ENCODE measurements at places on chromosomes 16 and 17.

DNA sequence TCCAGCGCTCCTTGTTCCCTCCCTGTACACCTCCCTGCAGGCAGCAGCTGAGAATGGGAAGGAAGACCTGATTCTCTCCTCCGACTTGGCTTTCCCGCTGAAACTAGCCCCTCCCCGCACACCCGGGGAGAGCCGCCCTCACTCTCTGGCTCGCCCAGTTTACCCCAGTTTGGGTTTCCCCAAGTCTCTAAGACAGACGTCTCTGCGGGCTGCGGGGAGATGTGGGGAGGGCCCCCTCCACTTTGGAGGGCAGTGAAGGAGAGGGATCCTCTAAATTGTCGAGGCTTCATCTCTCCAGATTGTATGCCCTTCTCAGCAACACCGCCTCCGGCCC is 797 bp downstream of the GRB7 start:
- DNase-seq, result peak; percentile 64

- DNase-seq, result no peak
Observed at GRCh38 chr16:48609652-48610029, 339 bp downstream of the N4BP1 start.

GRCh38 chr16:82753821-82754220 is 127.1 kb downstream of the CDH13 start:
- DNase-seq, result no peak

DNA sequence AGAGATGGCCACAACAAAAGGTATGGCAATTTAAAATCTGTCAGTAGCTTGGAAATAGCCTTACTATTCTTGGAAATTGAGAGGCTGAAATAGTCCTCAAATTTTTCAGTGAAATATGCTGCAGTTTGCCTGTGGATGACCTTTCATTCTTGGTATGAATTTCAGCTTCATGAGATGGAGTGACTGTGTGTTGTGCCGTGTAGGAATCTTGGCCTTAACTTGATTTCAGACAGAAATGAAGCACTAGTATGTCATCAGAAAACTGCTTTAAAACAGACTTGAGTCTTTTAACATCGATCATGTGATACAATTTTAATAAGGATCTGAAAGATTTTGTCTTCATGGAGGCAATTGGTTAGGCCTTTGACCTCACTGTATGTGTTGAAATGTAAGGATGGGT is 247.2 kb downstream of the CNTNAP4 start:
- DNase-seq, result no peak

DNA sequence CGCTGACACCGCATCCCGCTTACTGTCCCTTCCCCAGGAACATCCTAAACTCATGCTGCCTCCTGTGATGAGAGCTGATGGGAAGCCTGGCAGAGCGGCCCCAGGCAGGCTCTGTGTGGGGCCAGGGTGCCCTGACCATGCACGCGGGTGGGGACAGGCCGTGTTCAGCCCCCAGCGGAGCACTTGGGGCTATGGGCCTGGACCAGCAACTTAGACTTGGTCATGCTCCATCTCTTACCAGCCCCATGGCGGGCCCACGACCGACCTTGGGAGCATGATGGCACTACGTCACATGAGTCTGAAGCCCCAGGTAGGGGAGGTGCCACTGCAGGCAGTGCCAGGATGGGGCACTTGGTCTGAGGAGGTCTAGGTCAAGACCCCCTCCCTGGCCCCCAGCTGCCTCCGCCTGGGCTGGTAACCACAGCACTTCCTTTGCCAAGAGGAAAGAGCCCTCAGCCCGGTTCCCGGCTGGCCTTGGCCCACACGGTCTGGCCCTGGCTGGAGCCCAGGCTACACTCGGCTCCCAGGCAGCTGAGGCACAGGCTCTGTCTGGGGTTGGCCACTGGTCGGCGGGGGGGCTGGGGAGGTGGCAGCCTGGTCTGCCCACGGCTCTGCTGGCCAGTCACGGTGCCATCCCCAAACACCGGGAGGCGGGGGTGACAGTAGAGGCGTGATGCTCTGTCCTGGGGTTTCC is 25.7 kb downstream of the BAHCC1 start:
- no peak for DNase-seq

DNA sequence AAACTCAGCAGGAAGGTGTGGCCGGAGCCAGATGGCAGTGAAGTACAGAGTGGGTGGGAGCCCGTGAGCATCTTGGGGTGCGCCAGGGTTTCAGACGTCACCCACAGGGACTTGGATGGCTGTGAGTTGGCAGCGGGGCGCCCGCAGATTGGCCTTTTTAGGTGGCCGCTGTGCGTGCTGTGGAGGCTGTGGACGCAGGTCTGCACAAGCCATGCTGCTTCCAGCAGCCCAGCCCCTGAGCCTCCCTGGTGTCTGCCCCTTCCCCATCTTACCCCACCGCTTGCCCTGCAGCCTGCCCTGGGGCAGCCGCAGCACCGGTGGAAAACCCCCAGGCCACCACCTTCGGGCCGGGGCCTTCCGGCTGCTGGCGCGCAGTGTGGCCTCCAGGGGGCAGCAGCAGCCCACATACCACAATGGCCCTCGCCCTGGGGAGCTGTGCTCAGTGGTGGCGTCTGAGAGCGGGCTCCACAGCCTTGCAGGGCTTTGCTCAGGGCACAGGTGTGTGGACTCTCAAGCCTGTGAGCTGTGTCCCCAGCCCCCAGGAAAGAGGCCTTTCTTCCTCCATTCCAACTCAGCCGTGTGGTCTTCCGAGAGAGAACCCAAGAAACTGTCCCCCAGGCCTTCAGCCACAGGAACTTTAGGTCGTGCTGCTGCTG is 11.8 kb downstream of the ENDOV start:
- peak; percentile 90 for DNase-seq

DNA sequence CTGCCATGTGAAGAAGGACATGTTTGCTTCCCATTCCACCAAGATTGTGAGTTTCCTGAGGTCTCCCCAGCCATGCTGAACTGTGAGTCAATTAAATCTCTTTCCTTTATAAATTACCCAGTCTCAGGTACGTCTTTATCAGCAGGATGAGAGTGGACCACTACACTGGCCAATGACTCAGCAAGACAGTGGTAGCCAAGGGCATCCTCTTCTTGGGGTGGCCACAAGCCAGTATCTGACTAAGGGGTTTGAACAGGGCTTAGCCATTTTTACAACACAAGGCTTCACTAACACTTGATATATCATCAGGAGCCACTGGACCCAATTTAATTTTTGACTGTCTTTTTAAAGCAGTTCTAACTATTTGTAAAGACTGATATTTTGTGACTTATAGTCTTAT is 21.1 kb upstream of the KRT24 start:
- DNase-seq, result no peak

GRCh38 chr16:3094289-3095027 is 4.6 kb downstream of the ZSCAN10 start:
- DNase-seq, result peak; percentile 77

GRCh38 chr16:87062569-87063442 is 254.4 kb downstream of the C16orf95 start:
- peak; percentile 32 for DNase-seq

DNA sequence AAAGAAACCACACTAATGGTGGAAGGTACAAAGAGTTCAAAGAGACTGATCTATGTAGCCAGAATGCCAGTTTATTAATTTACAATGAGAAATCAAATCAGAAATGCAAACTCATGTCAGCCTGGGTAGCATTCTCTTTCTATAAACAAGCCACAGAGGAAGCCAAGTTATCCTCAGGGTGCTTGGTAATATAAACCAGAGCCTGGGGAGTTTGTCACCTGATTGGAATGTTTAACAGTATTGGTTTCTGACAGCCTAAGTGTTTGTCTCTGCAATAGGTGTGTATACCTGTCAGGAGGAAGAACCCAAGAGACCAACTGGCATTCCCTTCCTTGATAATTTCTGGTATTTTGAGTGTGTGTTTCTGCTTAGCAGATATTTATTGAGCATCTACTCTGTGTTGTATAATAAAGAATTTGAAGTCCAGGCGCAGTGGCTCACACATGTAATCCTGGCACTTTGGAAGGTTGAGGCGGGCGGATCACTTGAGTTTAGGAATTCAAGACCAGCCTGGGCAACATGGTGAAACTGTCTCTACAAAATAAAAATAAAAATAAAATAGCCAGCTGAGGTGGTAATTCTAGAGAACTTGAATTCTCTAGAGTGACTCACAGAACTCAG is 3.1 kb upstream of the C17orf58 start:
- no peak for DNase-seq

DNA sequence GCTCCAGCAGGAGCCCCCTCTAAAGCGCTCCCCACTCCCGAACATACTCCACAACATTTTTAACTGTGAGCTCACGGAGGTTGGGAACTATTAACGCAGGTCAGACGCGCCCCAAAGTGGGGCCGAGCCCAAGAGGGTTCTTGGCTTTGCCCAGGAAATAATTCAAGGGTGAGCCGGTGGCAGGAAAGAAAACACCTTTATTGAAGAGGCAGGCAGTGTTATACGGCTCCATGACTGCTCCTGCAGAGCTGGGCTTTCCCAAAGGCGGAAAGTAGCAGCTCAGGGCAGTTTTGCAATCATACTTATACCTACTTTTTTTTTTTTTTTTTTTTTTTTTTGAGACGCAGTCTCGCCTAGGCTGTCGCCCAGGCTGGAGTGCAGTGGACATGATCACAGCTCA is 6.2 kb downstream of the ADCY9 start:
- DNase-seq, result no peak

DNA sequence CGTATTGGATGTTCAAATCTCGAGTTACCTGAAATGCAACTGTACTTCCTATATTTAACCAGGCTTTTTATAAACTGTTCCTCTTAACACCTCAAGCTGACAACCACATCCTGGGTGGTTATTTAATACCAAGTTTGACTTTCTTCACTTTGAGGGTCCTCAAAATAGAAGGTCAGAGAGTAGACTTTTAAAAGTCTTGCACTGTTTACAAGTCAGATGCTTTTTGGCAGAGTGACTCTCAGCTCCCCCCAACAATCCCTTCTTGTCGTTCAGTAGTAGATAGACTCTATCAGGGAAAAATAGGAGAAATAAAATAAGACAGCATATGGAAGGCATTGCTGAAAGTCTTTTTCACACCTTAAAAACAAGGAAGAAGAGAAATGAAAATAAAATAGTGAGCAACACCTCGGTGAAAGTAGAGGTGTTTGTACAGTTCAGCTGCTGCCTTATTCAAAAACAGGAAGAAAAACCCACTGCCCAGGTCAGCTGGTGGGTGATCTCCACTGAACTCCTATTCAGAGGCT is 650.4 kb downstream of the WWOX start:
- DNase-seq, result peak; percentile 30

DNA sequence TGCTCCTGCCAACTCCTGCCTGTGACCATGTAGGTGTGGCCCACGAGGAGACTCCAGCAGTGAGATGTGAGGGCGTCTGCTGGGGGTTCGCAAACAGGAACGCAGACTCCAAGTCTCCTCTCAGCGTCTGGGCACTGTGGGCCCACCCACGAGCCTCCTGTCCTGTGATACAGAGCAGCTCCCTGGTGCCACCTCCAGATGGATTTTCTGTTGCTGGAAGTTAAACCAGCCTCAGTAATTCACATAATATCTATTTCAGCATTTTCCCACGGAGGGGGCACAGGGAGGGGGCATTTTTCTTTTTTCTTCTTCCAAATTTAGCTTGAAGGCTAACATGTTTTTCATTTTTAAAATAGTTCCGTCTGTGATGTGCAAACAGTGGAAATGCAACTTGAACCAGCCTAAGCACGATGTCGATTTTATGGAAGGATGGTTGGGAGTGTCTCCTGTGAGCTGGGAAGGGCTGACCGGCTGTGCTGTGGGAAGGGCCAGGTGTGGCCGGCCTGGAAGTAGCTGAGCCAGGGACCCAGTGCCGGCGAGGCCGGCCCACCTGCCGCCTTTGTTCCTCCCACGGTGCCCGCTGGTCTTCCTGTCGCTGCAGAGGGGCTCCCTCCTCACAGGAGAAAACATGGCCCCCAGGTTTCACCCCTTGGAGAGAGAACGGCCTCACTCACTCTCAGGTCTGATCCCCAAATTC is 3.9 kb upstream of the RAB40B start:
- no peak for DNase-seq

- DNase-seq, result no peak
Observed at GRCh38 chr16:25264597-25264996, 7.0 kb upstream of the ZKSCAN2 start.

- DNase-seq, result no peak
Observed at GRCh38 chr17:46199379-46199778, 6.2 kb upstream of the KANSL1 start.

DNA sequence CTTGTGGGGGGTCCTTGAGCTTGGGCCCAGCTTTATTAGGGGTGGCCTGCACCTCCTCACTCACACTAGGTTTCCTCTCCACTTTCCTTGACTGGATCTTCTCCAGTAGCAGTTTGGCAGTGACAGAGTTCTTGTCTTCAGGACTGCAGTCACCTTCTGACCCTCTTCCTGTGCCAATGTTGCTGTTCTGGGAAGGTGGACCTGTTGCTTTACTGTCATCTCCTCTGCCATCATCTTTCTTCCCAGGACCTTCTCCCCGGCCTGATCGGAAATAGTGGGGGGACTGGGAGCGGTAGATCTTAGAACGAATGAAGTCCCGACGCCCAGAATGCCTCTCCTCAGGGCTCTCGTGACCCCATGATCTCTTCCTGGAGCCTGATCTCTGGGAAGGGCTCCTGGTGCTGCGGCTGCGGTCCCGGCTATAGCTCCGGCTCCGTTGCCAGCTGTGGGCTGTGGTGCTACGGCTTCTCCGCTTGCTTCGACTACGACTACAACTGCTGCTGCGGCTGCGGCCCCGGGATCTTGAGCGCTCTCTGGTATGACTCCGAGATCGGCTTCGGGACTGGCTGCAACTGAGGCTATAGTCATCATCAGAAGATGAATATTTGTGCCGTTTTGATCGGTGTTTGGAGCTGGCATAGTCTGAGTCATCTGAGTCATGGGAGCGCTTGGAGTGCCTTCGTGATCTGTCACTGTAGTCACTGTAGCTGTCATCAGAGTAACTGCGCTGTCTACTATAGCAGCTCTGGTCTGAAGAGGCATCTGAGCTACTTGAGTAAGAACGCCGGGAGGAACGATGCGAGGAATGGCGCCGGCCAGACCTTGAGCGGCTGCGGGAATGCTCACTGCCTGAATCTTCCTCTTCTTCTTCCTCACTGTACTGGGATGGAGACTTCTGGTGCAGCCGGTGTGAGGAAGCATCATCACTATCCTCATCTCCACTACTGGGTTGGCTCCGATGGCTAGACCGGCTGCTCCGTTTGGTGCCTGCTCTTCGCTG is 9.5 kb upstream of the ITGA2B start:
- DNase-seq, result no peak

DNA sequence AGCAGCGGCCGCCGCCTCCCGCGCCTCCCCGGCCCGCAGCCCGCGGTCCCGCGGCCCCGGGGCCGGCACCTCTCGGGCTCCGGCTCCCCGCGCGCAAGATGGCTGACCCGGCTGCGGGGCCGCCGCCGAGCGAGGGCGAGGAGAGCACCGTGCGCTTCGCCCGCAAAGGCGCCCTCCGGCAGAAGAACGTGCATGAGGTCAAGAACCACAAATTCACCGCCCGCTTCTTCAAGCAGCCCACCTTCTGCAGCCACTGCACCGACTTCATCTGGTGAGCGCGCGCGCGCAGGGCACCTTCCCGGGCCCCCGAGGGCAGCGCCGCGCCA is 258 bp downstream of the PRKCB start:
- no peak for DNase-seq
